NCI-H187 treated with DMSO at 0.1 percent for 48 hours (cell line): ENCODE measurements at places on chromosomes 4 and X.

DNA sequence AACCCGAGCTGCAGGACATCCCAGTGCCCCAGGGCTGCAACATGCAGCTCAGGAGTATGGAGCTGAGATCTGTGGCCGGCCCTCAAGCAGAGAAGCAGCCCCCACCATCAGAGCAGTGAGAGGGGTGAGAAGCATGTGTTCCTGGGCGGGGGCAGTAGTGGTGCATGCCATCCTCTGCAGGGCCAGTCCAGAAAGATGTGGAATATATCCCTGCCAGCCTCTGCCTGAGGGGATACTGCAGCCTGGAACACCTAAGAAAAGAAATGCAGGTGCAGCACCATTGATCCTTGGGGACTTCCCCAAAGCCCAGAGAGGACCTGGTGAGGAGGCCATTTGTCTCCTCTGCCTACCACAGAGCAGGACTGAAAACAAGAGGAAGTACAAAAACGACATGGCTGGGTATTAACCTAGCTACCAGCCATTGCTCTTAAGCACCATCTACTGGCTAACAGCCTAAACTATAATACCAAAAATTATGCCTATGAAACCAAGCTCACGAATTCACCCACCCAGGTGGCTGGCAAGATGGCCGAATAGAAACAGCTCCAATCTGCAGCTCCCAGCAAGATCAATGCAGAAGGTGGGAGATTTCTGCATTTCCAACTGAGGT lies 158.8 kb downstream of the ADGRA3 start:
- DNase-seq: no peak

- DNase-seq: no peak
Observed at GRCh38 chr4:94131212-94131611, 76.5 kb upstream of the SMARCAD1 start.

- DNase-seq: no peak
Observed at GRCh38 chr4:2617955-2618354, 81.5 kb downstream of the FAM193A start.

GRCh38 chrX:110145854-110146253 lies 142.9 kb downstream of the TMEM164 start:
- no peak for DNase-seq

DNA sequence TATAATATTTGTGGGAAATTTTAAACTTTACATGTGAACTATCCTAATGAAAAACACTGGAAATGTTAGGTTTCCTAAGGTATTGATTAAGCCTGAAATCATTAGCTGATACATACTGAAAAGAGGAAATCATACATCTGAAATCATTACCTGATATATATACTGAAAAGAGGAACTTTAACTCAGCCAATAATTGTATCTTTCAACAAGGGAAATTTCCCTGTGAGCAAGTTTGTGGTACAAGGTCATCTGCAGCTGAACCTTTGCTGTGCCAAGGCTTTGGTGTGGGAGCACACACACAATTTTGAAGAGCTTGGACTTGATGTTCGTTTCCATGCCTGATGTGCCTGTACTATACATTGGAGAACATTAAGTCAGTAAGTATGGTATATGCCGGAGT lies 131.9 kb upstream of the USP9X start:
- DNase-seq: no peak

- DNase-seq: no peak
Observed at GRCh38 chr4:125169192-125169591, 145.6 kb upstream of the FAT4 start.

DNA sequence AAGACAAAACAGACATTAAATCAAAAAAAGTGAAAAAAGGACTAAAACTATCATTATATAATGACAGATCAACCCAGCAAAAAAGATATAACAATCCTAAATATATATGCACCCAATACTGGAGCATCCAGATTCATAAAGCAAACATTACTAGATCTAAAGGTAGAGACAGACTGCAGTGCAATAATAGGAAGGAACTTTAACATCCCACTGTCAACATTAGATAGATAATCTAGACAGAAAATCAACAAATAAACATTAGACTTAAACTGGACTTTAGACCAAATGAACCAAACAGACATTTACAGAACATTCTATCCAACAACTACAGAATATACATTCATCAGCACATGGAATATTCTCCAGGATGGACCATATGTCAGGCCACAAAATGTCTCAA lies 29.5 kb upstream of the RAB39B start:
- DNase-seq: no peak

- DNase-seq: no peak
Observed at GRCh38 chr4:56128213-56128612, 179.5 kb downstream of the CEP135 start.

DNA sequence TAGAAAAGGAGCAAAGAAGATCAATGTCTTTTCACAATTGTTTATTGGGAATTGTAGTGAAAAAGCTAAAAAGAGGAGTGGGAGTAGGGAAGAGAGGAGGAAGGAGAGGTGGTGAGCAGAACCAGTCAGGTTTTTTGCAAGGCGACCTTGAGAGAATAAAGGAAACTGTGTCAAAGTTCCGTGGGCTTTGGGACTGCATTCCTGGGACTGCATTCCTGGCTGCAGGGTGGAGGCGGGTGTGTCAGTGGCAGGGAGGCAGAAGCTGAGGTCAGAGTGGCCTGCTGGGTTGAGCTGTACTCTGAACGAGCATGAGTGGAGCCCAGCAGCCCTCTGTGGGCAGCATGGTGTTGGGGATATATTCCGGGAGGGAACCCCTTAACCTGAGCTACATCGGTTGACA lies 66.8 kb upstream of the UCP1 start:
- no peak for DNase-seq

DNA sequence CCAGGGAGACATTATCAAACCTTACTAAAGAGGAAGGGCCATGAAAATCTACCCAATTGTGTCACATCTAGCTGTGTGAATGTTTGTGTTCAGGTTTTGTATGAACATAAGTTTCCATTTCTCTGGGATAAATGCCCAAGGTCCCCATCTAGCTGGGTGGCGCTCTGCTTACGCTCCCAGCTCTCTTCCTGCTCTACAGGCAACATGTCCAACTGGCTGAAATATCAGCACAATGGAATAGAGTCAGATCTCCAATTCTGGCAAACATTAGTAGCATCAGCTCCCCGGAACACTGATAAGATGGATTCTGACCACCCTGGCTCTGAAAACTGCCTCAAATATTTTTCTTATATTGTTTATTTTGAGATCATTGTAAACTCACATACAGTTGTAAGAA lies 74.8 kb downstream of the IRF2 start:
- no peak for DNase-seq

DNA sequence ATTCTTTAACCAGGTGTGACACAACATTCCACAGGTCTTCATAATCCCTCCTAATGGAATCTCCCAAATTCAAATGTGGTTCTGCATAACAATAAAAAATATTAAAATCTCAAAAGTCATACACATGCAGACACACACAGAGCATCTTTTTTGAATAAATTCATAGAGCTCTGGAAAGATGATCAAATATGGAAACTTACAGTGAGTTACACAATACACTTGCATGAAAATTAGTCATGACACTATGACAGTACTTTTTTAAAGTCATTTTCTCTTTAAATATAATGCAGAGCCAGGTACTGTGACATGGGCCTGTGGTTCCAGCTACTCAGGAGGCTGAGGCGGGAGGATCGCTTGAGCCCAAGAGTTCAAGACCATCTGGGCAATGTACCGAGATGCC lies 38.9 kb downstream of the DDX60L start:
- no peak for DNase-seq

- DNase-seq: peak; percentile 2
Observed at GRCh38 chrX:130053236-130053635, 57.1 kb downstream of the ELF4 start.

DNA sequence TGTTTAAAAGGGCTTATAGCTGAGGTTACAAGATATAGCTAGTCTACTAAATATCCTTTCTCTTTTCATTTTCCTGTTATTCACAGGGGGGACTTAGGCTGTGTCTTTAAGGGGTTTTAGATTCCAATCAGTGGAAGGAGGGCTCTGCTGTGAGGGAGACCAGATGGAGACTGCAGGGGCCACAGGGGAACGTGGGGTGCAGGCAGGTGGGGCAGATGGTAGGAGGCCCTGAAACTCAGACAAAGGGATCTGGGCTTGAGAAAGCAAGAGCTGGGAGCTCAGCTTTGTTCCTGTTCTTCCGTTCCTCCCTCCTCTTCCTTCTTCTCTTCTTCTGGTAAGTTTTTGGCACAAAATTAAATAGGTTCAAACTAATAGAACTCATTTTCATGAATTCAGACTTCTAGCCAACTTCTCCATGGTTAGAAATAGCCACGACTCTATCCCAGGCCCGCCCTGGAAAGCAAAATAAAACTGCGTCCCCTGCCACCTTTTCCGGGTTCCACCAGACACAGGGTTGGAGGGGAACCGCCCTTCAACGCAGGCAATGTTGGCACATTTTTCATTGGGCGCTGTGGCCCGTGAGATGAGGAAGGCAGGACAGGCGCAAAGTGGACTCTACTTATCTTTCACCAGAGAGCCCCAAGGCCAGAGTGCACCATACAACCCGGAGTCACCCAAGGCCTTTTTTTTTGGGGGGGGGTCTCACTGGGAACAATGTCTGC lies 3.5 kb upstream of the TMSB4X start:
- no peak for DNase-seq

DNA sequence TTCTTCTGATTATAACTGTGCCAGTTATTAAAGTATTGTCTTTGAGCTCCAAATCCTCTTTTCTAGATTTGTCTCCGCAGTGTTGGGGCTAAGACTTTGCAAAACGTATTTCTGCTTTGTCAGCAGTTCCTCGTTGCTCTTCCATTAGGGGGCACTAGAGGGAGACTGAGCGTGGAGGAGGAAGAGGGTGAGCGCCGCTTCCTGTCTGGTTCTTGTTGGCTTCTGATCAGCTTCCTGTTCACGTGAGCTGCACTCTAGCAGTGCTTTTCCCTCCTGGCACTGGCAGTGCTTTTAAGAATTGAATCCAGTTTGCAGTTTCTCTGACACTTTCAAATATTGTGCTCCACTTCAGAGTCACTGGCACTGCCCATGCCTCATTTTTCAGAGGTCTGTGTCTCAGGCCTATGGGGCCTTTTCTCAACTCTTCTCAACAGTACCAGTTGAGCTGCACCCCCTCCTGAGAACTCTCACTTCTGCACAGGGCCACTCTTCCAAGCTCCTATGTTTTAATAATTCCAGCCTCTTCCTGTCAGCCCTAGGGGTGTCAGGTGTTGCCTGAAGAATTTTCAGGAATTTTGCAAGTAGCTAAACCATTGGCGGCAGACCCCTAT lies 54.4 kb upstream of the LCORL start:
- DNase-seq: no peak

- DNase-seq: no peak
Observed at GRCh38 chr4:108814326-108814725, 51.5 kb upstream of the ETNPPL start.

GRCh38 chr4:112888622-112889021 lies 160.8 kb upstream of the ANK2 start:
- no peak for DNase-seq

DNA sequence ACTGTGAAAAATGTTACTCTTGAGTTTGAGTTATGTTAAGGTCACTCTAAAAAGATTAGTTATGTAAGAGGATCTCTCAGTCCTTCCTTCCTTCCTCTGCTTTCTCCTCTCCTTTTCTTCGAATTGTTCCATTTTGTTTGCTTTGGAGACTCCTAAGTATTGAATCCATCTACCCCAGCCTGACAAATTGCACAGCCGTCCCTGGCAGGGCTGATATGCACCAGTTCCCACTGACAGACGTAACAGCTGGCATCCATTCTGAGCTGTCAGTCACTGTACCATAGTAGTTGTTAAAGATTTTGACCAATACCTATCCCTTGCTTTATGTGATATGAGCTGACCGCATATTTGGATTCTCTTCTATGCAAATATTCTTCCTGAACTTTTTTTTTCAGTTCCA lies 210.7 kb upstream of the IGFBP7 start:
- DNase-seq: no peak

DNA sequence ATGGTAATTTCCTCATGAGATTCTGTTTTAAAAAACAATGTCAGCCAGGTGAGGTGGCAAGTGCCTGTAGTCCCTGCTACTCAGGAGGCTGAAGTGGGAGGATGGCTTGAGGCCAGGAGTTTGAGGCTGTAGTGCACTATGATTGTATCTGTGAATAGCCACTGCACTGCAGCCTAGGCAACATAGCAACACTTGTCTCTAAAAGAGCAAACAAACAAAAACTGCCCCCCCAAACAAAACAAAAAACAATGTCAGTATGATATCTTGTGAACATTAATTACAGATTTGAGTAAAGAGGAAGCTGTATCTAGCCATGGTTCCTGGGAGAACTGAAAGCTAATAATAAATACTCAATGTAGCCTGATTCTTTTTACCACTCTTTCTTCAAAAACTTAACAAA lies 6.8 kb upstream of the MSL3 start:
- DNase-seq: no peak

GRCh38 chrX:44927398-44927797 lies 54.4 kb downstream of the KDM6A start:
- no peak for DNase-seq

DNA sequence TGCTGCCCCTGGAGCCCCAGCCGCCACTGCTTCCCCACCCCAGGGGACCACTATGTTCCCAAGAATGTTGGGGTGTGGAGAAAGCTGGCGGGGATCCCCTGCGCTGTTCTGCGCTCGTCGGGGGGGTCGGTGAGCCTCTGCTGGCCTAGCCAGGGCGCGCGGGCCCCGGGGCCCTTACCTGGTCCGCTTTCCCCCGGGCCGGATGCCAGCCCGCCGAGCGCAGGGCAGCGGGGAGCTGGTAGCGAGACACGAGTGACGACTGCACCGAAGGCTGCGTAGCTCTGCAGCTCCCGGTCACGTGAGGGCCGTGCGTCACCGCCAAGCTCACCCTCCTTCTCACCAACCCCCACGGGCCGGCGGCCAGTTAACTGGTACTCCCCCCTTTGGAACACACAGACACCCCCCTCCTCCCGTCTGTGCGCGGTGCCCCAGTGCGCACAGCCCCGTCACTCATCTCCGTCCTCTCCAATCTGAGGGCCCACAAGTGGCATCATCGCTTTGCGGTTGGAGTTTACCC lies at the start of gene BEX1:
Gene BEX1 (minus strand): TSS at position 254 of the 517 bp plus-strand sequence. CDS start 897 bp downstream, outside the sequence.
- no peak for DNase-seq

DNA sequence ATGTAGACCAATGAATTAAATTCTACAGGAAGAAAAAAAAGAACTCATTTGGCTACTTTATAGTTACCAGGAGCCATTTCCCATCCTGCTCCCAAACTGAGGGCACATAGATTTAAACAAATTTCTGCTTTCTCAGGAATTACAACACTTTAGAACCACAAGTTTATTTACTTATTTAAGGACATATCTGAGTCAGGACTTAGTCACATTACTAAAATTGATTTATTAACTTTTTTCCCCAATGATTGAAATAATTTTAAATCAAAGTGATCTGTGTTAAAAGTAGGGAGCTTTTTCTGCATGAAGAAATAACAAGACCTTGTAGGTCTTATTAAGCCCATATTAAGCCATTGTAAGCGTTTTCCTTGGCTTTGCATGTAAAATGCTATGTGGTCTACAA lies 291.0 kb upstream of the HAND2 start:
- no peak for DNase-seq

- no peak for DNase-seq
Observed at GRCh38 chr4:11904846-11905739, 476.4 kb upstream of the HS3ST1 start.
